Right renal pelvis (tissue), 4 donors: ENCODE measurements at places on chromosomes 5 and 9.

DNA sequence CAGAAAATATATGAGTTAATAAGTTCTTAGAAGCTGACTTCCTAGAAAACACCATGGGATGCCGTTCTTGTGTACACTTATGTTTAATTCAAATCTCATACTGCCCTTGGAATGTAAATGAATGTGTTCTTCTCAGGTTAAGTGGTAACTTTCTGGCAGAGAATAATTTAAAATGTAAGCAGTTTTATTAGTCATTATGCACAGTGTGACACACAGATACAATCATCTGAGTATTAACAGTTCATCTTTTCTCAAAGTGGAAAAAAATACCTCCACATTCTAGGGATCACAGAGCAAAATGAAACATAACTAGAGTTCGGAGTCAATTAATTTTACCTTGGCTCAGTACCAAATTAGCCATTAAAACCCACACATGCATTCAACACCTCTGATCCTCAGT is 508.1 kb downstream of the CDH9 start:
- no peak for DNase-seq

DNA sequence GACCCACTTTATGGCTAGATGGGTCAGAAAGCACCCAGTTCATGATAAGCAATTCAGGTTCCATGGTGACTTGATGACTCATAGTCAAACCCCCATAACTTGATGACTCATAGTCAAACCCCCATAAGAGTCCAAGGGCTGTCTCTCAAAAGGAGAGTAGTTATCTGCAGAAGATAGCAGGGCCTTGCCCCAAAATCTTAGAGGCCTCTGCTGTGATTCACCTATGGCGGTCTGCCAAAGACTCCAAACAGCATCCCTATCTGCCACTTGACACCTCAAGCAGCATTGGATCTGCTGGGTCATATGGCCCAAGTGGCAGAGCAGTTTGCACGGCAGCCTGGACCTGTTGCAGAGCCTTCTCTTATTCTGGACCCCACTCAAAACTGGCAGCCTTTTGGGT is 395.2 kb upstream of the KIF2A start:
- DNase-seq, result no peak

- DNase-seq, result no peak
Measured at GRCh38 chr5:98321361-98321760, 452.1 kb upstream of the RGMB start.

GRCh38 chr5:97452646-97453045 is 269.6 kb upstream of the RIOK2 start:
- peak; percentile 9 for DNase-seq

GRCh38 chr9:136599811-136600660 is 54.2 kb upstream of the NOTCH1 start:
- DNase-seq, result no peak

- DNase-seq, result no peak
Measured at GRCh38 chr5:66582499-66583165, 13.6 kb upstream of the MAST4 start.

GRCh38 chr5:36301858-36302603 is at the start of gene RANBP3L:
Gene RANBP3L (minus strand): TSS chr5:36301902. CDS start chr5:36301416, 486 bp downstream.
- DNase-seq, result no peak

DNA sequence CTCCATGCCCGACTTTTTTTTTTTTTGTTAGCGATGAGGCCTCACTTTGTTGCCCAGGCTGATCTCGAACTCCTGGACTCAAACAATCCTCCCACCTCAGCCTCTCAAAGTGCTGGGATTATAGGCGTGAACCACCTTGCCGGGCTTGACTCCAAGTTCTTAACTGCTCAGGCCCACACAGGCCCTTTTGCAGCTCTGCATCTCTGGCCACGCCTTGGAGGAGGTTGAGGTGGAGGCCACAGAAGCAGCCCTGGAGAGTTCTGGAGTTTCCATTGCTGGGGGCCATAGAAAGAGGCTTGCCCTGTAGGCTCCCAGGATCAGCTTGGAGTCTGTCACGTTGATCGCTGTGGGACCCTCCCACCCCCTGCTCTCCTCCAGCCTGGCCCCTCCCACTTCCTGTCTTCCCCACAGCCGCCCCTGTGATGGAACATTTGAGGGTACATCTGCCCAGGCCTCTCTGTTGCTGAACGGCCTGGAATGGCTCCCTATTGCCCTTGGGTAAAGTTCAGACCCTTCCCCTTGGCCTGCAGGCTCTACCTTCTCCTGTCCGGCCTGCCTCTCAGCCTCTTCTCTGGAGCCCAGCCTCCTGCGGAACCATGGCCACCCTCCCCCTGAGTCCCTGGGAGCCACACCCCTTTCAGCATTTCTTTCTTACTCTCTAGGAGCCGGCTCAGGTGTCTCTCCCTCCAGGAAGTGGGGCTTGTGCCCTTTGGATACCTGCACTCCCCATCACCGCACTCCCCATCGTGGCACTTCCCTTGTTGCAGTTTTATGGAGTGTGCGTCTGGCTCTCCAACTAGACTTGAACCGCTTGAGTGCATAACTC is 30.4 kb upstream of the IER5L start:
- no peak for DNase-seq

DNA sequence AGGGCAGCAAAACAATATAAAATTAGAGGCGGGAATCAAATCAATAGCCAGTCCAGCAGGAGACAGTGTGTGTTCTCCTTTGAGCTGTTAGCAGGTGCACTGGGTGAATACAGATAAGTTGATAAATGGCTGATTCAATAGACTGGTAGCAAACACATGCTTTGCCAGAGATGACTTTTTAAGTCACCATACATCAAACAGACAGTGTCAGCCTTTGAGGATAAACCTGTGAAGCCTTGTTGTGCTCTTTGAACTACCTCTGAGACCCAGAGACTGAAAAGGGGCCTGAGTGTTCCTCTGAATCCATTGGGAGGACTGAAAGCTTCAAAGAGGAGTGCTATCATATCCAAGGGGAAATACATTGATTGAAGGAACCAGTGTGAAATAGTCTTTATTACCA is 301.9 kb downstream of the RASEF start:
- no peak for DNase-seq
